ENCODE measurements at places on chromosomes 3 and 15. TPM values are rescaled to one million over a fixed set of nuclear protein-coding genes. Genes with fewer than 3 reads are reported as not detected.

Gene ZBTB20
- polyA plus RNA-seq: 20.4 TPM

- no peaks in the 10 kb centered on the region for H3K27me3 ChIP-seq
- no peak for DNase-seq
- H3K4me3 ChIP-seq: no peak overlapping the region
These were observed 210.3 kb upstream of the STT3B start for GRCh38 chr3:31322460-31322859.

GRCh38 chr3:135148398-135149020 lies 353.4 kb downstream of the EPHB1 start:
- no peak for DNase-seq
- no peaks in the 10 kb centered on the region for H3K4me1 ChIP-seq
- no peak overlapping the region for H3K4me3 ChIP-seq

Gene SNX4
- polyA plus RNA-seq: 54.6 TPM
